ENCODE measurements at places on chromosomes 16 and 17.

- DNase-seq: peak; percentile 64
These were observed 611 bp downstream of the SMARCE1 start for GRCh38 chr17:40646791-40647623.

- peak; percentile 74 for DNase-seq
These were observed 12.7 kb upstream of the HASPIN start for GRCh38 chr17:3710951-3711383.

- DNase-seq: no peak
These were observed 12.6 kb upstream of the DNASE1 start for GRCh38 chr16:3641801-3642396.

- peak; percentile 45 for DNase-seq
These were observed 88.5 kb downstream of the ANKRD11 start for GRCh38 chr16:89401641-89402445.

- no peak for DNase-seq
These were observed 121.7 kb downstream of the SLC39A11 start for GRCh38 chr17:72970797-72971196.

DNA sequence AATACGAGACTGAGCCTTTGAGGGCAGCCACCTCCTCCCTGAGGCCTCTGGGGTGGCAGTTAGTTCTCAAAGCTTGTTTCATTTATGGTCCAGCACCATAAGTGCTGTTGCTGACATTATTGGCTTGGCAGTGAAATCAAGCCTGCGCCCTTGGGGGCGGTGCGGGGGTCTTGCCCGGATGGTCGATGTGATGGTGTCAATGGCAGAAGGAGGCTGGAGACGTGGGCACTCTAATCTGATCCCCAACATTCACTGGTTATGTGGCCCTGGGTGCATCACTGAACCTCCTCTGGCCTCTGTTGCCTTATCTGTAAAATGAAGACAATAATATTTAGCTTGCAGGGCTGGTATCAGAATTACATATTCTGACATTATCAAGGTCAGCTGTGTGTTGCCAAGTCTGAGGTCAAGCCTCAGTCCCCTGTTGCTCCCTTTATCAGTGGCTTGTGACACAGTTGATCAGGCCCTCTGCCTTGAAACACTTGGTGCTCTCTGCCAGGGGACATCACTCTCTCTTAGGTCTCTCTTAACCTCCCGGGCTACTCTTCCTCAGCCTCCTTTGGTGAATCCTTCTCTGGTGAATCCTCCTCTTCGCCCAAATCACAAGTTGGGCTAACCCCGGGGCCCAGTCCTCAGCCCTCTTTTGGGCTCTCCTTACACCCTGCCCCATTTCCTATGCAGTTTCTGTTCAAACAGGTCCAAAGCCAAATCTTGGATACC lies 11.8 kb upstream of the TMEM220 start:
- DNase-seq: no peak

DNA sequence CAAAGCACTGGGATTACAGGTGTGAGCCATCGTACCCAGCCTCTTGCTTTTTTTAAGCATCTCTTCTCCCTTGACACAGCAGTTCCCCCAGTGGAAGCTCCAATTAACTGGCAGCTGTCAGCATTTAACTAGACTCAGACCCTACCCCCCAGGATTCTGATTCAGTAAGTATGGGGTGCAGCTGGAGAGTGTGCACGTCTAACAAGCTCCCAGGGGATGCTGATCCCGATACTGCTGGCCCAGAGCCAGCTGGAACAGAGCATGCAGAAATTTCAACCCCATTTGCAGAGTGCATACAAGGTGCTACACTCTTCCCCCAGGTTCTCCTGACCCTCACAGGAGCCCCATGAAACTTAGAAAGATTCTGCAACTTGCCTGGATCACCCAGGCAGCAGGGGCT lies 27.7 kb upstream of the BCO1 start:
- DNase-seq: no peak

DNA sequence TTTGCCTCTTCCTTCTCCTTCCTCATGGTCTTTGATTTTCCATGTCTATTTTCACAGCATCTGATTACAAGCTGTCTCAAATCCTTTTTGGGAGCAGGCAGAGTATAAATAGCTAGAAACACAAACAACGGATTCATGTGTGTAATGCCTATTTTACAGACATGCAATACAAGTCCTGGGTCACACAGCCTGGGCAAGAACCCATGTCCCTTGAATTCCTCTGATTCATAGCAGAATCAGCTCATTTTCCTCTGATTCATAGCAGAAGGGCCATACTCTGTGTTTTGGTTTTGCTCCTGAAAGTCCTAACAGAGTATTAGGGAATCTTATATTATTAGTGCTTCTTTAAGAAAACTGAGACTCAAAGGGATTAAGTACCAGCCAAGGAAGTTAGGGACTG lies 71.3 kb downstream of the IRX5 start:
- DNase-seq: no peak

- no peak for DNase-seq
These were observed 15.1 kb downstream of the UBALD1 start for GRCh38 chr16:4599545-4599944.

DNA sequence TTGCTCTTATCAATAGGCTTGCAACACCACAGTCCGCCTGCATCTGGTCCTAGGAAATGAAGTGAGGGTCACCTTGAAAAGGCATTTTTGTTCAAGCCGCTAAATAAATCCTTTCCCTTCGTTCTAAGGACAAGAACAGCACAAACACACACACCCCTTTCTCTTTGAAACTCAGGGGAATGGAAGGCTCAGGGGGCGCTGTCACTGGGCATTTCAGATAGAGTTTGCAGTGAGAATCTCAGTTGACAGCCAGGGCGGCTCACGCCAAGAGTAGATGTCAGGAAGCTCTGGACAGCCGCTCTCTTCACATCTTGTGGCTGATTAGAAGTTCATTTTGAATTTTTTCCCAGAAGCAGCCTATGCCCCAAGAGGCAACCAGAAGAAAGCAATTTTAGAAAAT lies 39.8 kb downstream of the ABAT start:
- DNase-seq: no peak

DNA sequence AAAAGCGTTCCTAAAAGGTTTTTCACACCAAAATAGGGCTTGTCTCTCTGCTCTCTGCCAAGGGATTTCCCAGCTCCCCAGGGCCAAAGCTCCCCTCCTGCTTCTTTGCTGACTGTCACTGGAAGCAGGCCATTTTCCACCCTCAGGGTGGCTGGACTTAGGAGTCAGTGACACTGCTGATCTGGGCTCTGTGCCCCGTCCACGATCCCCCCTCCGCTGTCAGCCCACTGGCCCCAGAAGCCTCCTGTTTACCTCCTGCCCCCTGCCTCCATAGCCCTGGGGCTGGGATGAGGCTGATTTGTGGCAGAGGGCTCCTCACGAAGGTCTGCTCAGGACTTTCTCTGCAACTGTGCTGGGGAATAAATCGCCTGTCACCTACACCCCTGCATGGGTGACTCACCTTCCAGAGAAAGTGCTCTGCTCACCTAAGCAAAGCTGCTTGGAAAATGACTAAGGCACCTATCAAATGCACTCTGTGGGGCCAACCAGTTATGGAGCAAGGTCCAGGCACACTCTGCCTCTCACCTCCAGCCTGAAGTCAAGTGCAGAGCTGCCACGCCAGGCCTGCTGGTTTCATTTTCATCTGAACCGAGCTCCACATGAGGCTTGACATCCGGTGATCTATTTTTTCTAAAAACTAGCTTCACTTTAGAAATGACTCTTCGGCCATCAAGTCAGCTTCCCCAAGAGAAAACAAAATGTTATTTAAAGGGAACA lies 4.9 kb downstream of the MAP3K14 start:
- DNase-seq: peak; percentile 69

GRCh38 chr16:67872131-67872630 lies 671 bp upstream of the EDC4 start:
- no peak for DNase-seq

DNA sequence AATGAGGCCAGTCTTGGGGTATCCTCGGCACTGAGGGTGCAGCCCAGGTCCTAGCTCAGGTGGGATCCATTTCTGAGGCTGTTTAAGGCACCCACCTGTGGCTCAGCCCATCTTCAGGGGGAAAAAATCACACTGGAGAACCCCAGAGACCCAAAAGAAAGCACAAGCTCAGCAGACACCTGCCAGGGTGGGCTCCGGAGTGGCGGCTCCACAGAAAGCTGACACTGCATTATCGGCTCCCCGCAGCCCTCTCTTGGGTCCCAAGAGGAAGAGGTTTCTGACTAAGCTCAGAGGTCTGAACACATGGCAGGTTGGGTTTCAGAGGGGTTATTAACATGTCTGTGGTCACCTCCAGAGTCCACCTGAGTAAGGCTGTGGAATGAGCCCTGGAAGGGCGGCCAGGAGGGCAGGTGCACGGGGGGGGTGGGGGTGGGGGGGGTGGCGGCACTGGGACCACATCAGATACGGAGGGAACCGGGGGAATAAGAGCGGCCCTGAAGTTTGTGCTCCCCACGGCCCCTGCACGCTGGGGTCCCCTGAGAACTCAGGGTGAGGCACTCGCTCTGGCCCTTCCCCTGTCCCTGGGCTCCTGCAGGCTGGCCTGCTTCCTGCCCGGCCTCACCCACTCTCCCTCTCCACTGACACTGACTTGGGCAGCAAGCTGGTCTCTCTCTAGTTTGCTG lies 79.5 kb downstream of the TIMM22 start:
- DNase-seq: no peak
